ENCODE measurements at places on chromosomes 2 and 18.

DNA sequence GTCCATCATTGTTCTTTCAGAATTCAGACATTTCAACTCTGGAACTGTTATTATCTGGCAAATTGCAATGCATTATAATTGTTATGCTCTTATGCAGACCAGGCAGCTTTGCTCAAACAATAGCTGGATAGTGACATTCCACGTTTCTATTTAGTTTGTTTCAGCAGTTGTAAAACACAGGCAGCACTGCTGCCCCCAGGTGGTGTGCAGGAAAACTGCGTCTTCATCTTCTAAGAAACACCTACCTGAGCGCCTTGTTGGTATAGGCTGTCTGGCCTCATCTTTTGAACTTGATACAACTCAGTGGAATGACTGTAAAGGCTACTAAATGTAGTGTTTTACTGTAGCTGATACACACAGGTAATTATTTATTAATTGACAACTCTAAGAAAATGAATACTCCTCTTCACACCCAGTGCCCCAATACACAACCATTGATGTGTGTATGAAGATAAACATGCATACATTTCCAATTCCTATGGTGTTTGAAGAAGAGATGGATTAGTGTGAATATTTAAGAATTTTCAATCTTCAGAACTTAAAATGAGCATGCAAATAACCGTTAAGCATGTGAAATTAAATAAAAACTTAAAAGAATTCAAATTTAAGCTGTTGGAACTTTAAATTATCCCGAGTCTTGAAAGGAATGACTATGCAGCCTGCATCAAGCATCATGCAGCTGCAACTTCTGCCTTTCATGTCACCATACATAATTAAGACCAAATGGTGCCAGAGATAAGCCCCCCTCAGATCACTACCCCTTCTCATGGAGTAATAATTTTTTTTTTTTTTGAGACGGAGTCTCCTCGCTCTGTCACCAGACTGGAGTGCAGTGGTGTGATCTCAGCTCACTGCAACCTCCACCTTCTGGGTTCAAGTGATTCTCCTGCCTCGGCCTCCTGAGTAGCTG is 85.6 kb downstream of the CD8B2 start:
- DNase-seq = no peak

DNA sequence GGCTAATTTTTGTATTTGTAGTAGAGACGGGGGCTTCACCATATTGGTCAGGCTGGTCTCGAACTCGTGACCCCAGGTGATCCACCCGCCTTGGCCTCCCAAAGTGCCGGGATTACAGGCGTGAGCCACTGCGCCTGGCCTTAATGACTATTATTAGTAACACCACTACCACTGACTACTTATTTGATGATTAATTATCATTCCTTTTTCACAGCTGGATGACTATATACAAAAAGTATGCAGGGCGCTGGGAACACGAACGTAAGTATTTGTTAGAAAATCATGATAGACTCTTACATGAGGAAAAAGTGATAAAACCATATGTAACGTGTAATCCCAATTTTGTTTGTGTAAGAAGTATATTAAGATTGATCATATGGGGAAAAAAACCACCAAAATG is 21.6 kb downstream of the DARS1 start:
- no peak for DNase-seq

- DNase-seq = no peak
Observed at GRCh38 chr2:184078496-184078895, 519.8 kb upstream of the ZNF804A start.

DNA sequence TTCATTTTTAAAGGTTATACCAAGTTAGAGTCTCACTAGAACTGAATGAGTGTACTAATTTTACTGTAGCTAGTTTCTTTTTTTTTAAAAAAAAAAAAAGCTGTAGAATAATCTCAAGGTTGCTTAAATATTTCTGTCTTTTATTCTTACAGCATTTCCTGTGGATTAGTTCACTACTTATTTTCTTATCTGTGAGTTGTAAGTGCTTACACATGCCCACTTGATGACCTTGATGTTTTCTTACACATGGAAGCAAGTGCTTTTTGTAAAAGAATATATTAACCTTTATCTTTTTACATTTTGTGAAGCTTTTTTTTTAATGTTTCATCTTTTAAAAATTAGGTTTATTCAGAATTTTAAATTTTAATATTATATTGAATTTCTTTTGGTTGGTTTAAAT is 57.8 kb downstream of the MSH2 start:
- DNase-seq = no peak

DNA sequence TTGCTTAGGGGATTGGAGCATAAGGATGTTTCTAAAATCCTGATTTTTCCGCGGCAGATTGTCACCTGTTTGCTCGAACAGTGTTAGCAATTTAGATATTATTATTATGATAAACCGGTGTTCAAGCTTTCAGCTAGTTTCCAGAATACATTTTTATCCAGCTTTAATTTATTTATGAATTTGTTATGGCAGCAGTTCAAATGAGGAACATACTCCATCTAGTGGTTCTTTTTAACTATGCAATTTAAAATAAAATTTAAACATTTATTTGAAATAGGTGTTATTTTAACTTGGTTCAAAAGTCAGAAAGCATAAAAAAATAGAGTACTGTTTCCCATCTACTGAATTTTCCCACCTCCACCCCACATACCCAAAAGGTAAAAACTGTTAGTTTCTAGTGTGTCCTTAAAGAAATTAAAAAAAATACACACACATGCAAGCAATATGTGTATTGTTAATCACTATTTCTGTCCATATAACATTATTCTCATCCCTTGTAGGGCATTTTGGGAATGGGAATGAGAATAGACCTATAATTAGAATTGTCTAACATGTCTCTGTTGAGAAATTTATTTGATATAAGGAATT is 23.2 kb downstream of the ACOXL start:
- DNase-seq = no peak

DNA sequence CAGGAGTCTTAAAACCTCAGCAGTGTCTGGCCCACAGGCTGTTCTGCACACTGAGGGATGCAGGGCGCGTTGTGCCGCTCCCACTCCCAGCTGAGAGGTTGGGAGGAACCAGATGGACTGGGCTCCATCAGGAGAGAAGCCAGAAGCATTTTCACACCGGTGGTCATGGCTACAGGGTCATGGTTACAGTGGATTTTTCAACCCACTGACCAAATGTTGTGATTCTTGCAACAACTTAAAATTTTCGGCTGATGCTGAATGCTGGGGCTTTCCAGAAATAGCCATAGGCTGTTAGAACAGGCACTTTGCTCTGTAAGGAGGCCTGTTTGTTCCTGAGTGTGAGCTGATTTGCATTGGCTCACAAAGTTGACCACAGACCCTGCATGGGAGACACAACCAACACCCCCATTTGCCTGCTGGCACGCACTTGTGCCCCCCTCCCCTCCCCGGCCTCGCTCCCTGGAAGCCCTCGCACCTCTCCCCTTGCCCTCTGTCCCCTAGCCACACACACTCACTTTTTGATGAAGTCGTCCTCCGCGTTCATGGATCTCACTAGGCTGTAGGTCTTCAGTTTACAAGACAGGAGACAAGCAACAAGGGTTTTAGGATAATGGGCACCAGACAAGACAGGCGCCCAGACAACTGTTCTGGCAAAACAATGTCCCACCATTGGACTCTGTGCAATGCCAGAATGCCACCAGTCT is 3.4 kb downstream of the LPIN1 start:
- DNase-seq = no peak

GRCh38 chr2:101238930-101239759 is 13.5 kb upstream of the CNOT11 start:
- DNase-seq = no peak

DNA sequence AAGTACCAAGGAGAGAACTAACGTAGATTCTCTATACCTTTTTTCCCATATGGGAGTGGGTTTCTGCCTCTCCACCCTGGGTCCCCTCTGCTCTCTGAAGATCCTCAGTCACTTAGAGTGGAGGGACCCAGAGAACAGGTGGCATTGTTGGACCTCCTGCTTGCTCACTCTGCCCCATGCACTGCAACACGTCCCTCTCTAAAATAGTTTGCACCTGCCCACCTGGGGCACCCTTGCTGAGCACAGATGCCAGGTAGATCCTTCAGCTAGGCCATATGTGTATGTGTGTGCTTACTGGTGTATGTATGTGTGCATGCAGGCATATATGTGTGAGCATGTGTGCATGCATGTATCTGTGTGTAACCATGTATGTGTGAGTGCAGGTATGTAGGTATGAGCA is 2.2 kb downstream of the IL36RN start:
- DNase-seq = no peak

GRCh38 chr2:134640494-134640893 is 78.3 kb downstream of the TMEM163 start:
- no peak for DNase-seq

- DNase-seq = no peak
Observed at GRCh38 chr18:68299906-68300305, 415.0 kb downstream of the TMX3 start.

DNA sequence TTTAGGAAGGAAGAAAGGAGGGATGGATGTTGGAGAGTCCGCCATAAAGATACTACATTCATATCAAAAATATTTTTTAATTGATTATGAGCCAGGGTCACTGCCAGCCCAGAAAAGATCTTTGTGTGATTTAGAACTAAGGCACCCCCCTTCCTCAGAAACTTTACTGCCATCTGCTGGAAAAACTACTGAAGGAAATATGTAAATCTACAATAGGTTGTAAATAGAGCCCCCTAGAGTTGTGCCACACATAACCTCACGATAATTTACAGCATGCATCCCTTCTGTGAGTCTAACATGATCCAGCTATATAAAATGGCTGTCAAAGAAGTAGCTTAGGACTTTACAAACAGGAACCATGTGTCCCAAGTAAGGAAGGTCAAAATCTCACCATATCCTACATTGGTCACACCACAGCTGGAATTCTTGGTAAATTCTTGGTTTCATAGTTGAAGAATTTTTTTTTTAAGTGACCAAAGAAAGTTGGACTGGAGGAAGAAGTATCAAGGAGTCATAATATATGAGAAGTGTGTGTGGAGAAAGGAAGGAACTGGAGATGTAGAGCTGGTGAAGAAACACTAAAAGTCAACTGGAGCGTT is 152.5 kb downstream of the CYP26B1 start:
- DNase-seq = no peak

GRCh38 chr2:60794271-60794863 is 38.3 kb downstream of the PAPOLG start:
- DNase-seq = no peak

DNA sequence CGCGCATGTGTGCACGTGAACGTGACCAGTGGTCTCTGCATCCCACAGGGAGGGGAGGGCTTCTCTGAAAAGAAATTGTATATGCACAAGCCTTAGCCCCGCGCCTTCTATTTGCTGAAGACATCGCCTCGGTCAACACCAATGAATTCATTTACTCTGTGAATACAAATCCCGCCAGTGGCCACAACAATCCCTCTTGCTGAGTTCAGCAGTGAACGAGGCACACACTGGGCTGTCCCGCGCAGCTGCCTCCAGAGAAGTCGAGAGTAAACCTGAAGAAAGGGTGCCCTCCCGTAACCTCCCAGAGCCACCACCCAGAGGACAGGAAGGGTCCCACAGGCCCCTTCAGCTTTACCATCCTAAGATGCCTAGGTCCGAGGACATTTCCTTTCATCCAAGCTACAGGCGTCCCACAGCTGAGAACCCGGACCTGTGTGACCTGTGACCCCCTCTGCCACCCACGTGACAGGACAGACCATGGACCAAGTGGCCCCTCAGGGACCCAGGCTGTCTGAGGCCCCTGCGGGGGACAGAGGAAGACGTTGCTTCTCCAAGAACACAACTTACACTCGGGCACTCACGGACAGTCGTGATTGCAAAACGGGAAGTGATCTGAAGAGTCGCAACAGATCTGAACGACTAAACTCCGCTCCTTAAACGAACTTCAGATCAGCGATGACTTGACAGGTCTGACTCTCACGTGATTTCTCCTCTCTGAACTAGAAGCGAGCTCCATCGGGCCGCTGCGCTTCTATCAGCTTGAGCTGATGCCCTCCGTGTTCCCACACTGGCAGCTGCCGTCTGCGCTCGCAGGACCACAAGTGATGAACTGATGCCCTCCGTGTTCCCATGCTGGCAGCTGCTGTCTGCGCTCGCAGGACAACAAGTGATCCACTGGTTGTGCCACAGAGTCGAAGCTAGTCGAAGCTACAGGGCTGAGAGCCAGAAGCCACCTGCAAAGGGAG is 92.7 kb downstream of the ZNF516 start:
- DNase-seq = no peak

- DNase-seq = no peak
Observed at GRCh38 chr2:150034665-150035064, 447.1 kb upstream of the MMADHC start.

- DNase-seq = no peak
Observed at GRCh38 chr2:165958313-165958960, 4.9 kb upstream of the TTC21B start.

DNA sequence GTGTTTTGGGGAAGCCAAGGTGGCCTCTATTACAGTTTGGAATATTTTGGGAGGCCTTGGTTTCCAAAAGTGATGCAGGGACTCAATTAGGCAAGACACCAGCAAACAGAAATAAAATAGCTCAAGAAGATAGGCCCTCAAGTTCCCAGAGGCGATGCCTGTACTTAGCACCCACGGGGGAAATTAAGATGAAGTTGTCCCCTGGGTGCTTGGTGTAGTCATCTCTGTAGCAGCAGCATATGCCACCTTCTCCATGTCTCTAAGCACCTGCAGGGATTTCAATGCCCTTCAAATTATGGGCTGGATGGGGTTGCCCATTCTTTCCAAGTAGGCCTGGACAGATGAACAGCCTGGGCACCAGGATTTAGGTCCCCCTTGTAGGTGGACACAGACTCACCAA is 185.0 kb downstream of the CTIF start:
- DNase-seq = no peak

GRCh38 chr2:169476459-169476858 is 2.8 kb upstream of the BBS5 start:
- no peak for DNase-seq

- no peak for DNase-seq
Observed at GRCh38 chr2:86786001-86786536, 4.6 kb downstream of the CD8A start.

- DNase-seq = no peak
Observed at GRCh38 chr2:212392043-212392442, 146.6 kb downstream of the ERBB4 start.

DNA sequence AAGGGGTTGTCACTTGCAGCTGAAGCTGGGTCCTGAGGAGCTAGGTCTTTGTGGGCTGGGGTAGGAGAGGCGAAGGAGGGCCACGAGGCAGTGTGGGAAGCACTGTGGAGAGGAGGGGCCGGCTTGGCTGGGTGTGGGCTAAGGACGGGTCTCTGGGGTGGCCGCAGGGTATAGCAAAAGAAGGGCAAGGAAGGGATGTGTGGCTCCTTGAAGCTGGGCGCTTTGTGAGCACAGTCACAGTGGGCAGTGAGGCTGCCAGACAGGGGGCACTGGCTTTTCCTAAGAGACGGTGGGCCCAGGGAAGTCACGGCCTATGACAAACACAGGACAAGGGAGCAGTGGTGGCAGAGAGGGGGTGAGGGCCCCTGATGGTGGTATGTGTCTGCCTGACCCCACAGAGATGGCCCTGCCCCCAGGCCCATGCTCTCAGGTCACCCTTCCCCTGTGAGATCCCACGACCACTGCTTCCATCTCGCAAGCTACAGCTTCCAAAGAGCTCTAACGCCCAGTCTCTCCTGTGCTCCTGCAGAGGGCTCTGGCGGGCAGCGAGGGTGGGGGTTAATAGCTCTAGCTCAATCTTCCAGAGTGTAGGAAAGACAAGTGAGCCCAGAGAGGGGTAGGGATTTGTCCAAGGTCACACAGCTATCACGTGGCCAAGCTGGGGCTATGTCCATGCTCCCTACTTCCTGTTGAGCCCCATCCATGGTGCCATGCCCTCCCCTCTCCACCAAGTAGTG is 32.4 kb downstream of the KCNK3 start:
- DNase-seq = no peak

All from stimulated activated CD8-positive, alpha-beta memory T cell treated with anti-CD3 and anti-CD28 coated beads, Interleukin-7, amount 100 ng/mL, for 1 hour (primary cell).